ENCODE measurements at places on chromosomes 2 and 18. TPM values are rescaled to one million over a fixed set of nuclear protein-coding genes. Genes with fewer than 3 reads are reported as not detected.
A peak's percentile ranks its signal among the peaks of the same experiment; 100 is the strongest.

ANKRD30BL gene
- total RNA-seq, result 0.16 TPM

REG3A gene
- total RNA-seq, result not detected

LINC00305 gene
- total RNA-seq, result not detected

SATB2 gene
- 2.3 TPM for total RNA-seq

PLGLB2 gene
- not detected for total RNA-seq

TCF7L1 gene
- 3.5 TPM for total RNA-seq

DNA sequence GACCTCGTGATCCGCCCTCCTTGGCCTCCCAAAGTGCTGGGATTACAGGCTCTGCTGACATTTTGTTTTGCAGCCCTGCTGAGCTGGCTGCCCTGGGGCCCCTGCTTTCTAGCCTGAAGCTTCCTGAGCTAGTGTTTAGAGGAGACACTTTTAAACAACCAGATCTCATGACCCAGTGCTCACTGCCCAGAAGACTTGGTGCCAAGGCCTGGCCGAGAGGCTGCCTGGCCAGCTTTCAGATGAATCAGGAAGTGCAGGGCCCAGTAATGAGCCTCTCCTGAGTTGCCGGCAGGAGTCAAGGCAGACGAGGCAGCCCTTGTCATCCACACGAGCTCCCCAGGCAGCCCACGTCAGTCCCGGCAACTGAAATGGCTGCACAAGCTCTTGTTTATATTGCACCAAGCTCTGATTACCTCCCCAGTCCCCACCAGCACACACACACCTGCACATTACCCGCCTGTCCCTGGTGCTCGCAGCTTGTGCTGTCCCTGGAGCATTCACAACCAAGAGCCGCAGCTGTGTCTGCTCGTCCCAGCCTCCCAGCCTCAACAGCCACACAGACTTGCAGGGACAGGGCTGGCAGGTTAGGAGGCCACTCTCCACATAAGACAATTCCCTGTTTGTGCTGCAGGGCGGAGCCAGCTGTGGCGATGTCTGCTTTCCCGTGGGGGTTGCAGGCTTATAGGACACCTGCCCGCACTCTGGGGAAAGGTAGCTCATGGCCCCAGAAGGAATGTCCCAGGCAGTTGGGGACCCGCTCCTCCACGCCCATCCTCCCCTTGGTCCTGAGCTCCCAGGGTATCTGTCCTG is 331.2 kb upstream of the MYT1L start:
- DNase-seq, result no peak

- DNase-seq, result no peak
Observed at GRCh38 chr2:76667821-76668271, 854.3 kb downstream of the LRRTM4 start.

GRCh38 chr2:113858764-113859163 is 31.1 kb upstream of the ACTR3 start:
- DNase-seq, result peak; percentile 90

- no peak for DNase-seq
Observed at GRCh38 chr18:27558388-27559155, 373.5 kb upstream of the CHST9 start.

GRCh38 chr2:156540706-156541105 is 104.5 kb downstream of the GPD2 start:
- peak; percentile 39 for DNase-seq

- no peak for DNase-seq
Observed at GRCh38 chr2:147855977-147856376, 11.1 kb downstream of the ACVR2A start.

- no peak for DNase-seq
Observed at GRCh38 chr18:71913641-71914040, 630.5 kb downstream of the CBLN2 start.

DNA sequence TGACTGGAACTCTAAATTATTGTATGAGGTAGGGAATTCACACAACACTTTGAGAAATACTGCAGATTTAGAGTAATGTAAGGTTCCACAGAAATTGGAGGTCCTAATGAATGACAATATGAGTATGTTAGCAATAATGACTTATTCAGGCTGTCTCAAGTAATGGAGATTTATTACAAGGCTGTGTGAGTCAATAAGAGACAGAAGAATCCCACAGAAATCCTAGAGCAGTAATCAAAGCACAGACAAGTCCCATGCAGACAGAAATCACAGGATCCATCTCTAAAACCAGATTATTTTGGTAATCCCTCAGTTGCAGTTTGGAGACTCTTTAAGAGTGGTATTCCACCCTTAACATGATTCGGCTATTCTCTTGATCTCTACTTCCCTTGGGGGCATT is 83.6 kb downstream of the FAM161A start:
- peak; percentile 43 for DNase-seq

DNA sequence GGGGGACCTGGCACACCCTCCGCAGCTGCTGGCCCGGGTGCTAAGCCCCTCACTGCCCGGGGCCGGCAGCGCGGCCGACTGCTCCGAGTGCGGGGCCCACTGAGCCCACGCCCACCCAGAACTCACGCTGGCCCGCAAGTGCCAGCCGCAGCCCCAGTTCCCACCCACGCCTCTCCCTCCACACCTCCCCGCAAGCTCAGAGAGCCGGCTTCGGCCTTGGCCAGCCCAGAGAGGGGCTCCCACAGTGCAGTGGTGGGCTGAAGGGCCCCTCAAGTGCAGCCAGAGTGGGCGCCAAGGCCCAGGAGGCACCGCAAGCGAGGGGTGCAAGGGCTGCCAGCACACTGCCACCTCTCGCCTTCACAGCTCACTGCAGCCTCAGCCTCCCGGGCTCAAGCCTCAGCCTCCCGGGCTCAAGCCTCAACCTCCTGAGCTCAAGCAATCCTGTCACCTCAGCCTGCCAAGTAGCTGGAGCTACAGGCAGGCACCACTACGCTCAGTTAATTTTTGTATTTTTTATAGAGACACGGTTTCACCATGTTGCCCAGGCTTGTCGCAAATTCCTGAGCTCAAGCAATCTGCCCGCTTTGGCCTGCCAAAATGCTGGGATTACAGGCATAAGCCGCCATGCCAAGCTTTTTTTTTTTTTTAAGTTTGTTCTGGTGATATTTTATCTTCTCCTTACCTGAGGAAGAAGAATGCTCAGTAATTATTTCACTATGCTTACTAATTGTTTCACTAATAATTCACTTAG is 71.7 kb upstream of the CDCA7 start:
- no peak for DNase-seq

GRCh38 chr2:62461707-62462106 is 44.3 kb downstream of the TMEM17 start:
- peak; percentile 76 for DNase-seq

DNA sequence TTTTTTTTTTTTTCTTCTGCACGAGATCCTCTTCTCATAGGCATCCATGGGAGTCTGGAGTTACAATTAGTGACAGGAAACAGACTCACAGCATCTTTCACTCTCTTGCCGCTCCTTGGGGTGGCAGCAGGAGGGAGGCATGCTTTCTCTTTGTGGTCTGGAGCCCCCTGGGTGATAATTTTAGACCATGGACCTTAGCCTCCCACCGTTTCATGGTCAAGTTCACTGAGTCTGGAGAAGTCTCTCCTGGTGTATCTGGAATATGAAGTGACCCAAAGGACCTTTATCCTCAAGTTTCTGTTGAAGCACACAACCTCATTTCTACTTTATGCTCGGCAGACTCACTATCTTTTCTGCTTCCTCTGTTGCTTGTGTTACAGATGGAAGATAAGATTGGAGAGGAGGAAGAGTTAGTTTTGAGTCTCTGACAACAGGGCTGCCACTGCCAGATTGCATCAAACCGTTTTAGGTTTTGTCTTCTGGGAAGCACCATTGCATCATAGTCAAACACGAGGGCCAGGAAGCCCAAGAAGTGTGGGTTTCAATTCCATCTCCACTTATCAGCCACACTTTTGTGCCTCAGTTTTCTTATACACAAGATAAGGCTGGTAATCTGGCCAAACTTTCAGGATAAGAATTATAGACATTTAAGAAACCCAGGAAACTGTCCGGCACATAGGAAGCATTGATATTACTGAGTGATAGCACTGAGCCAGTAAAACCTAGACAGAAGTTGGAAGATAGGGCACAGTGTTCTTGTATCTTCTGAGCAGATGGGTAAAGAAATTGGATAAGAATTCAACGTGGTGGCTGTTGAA is 62.3 kb downstream of the ADCYAP1 start:
- peak; percentile 75 for DNase-seq

- DNase-seq, result no peak
Observed at GRCh38 chr2:37550190-37550589, 121.3 kb downstream of the CDC42EP3 start.

Measured in fibroblast of the aortic adventitia (primary cell).